Sciatic nerve (tissue), 2 donors: ENCODE measurements at places on chromosomes 1 and 21.

DNA sequence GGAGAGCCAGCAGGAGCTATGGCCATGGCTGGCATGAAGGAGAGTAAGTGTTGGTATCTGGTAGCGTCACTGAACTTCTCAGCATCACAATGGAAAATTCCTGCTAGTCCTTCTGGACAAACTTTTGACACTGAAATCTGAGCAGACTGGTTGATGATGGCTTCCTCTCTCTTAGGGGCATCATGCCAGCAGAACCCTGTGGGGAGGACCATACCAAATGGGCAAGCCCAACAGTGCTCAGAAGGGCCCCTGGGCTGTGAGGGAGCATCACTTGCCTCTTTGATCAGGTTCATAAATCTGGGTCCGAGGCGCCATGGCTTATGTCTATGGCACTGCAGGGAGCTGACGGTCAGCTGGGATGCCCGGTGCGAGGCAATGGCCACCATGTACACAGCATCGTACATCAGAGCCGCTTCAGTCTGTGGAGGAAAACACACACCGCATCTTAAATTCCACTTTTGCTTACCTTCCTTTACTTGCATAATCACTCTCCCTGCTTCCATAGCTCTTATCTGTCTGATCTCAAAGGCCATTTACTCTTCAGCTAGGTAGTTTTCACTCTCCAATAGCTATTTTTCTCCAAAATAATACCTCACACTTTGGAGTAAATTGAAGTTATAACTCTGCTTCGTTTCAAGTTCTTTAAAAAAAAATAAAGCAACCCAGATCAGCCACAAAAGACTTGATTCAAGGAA lies 297.1 kb downstream of the GRIK1 start:
- no peak for DNase-seq

GRCh38 chr1:24390924-24391782 lies 22.4 kb downstream of the STPG1 start:
- DNase-seq: peak; percentile 81

- no peak for DNase-seq
Measured at GRCh38 chr1:118021668-118022067, 92.1 kb downstream of the WDR3 start.

GRCh38 chr1:14866911-14867612 lies 268.6 kb downstream of the KAZN start:
- no peak for DNase-seq

GRCh38 chr1:214927796-214928195 lies 154.7 kb upstream of the KCNK2 start:
- DNase-seq: no peak

GRCh38 chr1:233569636-233570035 lies 44.3 kb upstream of the KCNK1 start:
- no peak for DNase-seq

GRCh38 chr1:112911506-112912220 lies 44.3 kb downstream of the SLC16A1 start:
- DNase-seq: no peak

GRCh38 chr1:40783001-40783905 lies at the start of gene KCNQ4:
Gene KCNQ4 (plus strand): TSS chr1:40783787. CDS start chr1:40784094, 307 bp downstream.
- DNase-seq: peak; percentile 75

GRCh38 chr21:32423320-32424190 lies 11.0 kb downstream of the EVA1C start:
- no peak for DNase-seq

DNA sequence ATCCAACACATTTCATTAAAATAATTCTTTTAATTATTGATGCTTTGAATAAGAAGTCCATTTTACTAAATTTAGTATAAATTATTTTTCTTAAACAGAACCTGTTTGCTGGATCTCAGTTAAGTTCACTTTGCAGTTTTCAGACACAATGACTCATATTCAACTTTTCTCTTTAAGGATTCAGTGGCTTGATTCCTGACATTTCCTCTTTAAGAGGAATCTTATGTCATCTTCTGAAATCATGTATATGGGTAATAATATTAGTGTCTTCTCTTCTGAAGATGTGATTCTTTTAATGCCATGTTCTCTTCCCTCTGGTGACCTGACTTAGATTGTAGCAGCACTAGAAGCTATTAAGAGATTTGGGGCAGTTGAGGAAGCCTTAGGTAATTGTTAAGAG lies 12.6 kb downstream of the CREG1 start:
- no peak for DNase-seq

- DNase-seq: no peak
Measured at GRCh38 chr21:27134516-27134915, 167.6 kb upstream of the ADAMTS5 start.

GRCh38 chr1:92583821-92584760 lies 97.4 kb upstream of the GFI1 start:
- DNase-seq: no peak

GRCh38 chr1:193437785-193438184 lies 251.4 kb upstream of the B3GALT2 start:
- DNase-seq: no peak

DNA sequence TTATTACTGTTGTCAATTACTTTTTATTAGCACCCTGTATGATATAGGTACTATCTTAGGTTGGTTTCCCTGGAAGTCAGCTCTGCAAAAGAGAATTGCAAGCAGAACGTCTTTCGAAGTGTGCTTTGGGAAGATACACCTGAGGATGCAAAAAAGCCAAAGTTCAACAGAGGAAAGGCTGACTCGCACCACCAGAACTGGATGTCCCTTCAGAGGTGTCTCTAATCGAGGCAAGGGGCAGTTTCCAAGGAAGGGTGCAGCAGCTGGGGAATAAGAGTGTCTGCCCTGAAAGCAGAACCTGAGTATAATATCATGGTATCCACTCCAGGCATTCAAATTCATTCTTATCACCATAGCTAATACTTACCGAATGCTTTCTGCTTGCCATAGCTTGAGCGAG lies 149.6 kb downstream of the CACNA1E start:
- no peak for DNase-seq

GRCh38 chr1:57115030-57115614 lies 149.3 kb upstream of the C8B start:
- no peak for DNase-seq

- no peak for DNase-seq
Measured at GRCh38 chr1:38571726-38572125, 287.8 kb downstream of the RRAGC start.

DNA sequence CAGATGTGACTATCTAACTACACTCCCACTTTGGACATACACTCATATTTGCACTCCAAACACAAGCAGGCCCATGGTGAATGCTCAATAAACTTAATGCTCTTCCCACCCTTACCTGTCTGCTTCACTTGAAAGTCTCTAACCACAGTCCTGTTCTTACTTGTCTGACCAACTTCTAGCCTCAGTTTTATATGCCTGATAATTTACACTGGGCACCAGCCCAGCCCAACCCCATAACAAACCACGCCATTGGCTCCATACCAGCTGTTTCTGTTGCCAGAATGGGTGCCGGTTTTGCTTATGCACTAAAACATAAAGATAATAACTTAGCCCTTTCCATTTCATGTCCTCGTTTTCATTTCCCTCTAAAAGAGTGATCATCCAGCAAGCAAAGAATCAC lies 395.4 kb downstream of the NTNG1 start:
- no peak for DNase-seq

GRCh38 chr1:38210021-38210894 lies 163.7 kb upstream of the POU3F1 start:
- no peak for DNase-seq

DNA sequence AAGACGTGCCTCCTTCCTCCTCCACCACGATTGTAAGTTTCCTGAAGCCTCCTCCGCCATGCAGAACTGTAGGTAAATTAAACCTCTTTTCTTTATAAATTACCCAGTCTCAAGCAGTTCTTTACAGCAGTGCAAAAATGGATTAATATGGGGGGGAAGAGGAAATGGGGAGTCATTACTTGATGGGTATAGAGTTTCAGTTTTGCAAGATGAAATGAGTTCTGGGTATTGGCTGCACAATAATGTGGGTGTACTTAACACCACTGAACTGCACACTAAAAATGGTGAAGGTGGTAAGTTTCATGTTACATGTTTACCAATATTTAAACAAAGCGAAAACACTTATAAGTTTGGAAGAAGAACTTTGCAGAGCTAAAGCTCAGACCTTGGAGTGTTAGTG lies 24.3 kb upstream of the DISP1 start:
- DNase-seq: no peak

DNA sequence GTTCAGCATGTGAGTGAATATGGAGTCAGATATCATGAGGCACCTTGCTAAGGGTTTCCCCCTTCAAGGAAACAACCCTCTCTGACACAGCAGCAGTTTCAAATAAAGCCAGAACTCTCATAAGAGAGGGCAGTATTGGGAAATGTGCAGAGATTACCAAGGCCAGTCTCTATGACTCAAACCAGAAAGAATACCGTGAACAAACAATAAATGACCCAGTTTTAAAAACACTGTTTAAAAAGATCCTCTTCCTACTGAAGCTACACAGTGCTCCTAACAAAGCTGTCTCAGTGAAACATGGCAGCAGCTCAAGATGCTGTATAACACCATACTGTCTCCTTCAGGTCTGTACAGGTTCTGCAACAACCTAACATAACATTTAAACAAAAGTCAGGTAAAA lies 102.6 kb downstream of the KIAA0319L start:
- DNase-seq: no peak

GRCh38 chr21:26842974-26843932 lies 2.0 kb downstream of the ADAMTS1 start:
- DNase-seq: peak; percentile 96

DNA sequence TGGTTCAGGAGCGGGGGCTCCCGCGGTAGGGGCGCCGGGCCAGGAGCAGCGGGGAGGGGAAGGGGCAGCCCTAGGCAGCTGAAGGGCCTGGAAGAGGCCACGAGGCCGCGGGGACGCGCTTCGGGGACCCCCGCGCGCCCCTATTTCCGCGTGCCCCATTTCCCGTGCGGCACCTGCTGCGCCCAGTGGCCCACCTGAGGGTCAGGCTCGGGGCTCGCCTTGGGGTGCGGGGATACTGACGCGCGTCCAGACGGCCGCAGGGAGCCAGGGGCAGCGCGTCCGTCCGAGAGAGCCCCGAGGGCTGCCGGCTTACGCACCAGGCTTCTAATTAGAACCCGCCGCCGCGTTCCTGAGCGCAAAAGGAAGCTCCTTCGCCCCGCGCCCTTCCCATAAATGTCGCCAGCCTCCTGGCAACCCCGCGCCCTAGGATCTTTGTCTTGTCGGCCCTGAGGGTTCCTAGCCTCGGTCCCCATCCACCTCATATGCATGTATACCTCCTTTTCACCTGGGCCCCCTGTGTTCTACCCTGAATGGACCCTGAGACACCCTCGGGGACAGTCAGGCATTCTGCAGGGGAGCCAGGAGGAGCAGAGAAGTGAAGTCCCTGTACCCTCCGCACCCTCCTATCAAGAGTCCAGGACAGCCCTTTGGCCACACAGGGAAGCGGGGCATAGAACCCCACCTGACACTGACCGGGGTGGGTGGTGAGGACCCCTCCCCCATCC lies 1.8 kb downstream of the WNT3A start:
- peak; percentile 41 for DNase-seq

DNA sequence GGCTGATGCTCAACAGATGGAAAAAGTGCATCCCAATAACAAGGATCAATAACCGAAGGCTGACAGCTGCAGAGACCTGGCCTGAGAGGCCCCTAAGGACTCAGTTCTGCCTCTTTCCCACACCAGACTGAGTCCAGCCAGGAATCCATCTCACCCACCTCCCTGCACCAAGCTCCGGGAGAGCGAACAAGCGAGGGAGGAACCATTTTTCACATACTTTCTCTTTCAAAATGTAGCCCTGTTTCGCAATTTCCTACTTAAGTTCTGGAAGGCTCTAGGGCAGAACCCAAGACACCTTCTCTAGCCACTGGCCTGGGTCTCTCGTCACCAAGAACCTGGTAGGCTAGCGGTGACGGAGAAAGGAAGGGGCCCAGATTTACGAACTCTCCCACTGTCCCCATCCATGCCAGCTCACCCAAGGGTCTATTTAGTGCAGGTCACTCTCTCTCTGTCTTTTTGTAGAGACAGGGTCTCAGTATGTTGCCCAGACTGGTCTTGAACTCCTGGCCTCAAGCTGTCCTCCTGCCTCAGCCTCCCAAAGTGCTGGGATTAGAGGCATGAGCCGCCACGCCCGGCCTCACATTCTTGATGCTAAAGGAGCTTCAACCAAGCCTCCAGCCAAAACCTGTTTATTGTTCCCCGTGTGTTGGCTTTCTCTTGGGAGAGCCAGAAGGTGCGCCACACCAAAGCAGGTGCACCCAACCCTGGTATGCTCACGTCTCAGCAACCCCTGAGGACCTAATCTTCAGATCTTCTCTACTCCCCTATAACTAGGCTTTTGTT lies 10.9 kb upstream of the GNL2 start:
- no peak for DNase-seq

- no peak for DNase-seq
Measured at GRCh38 chr1:111347026-111347425, 56.4 kb downstream of the CHIA start.

- no peak for DNase-seq
Measured at GRCh38 chr1:230332575-230333066, 93.5 kb downstream of the PGBD5 start.

GRCh38 chr1:59290193-59290949 lies 6.5 kb upstream of the FGGY start:
- DNase-seq: no peak

DNA sequence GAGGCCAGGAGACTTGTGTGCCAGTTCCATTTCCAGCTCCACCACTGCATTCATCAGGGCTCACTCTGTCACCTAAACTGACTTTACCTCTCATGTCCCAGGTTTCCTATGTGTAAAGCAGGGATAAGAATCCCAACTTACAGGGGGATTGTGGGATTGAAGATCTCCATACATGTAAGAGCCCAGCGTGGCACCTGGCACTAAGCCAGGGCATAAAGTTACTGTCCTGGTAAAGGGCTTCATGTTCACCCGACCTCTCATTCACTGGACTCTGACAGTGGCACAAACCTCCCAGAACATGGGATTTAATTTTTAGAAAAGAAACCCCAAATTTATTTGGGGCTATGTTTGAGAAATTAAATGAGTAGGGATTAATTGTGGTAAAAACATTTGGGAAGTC lies 8.9 kb upstream of the IGFN1 start:
- no peak for DNase-seq

DNA sequence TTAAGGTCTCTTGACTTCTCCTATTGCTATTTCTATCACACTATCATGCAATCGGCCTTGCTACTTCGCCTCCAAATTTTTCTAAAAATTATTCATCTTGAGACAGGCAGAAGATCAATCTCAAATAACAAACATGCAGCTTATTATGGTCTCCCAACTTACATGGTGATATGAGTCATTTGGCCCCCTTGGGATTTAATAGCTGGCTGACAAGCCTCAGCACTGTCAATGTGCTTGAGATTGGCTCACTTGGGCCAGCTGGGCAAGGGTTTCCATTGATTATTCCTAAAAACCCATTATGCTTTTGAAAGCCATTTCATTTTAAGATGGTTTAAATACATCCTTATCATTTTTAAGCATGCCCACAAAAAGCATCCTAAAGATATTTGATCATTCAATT lies 224.5 kb upstream of the NFIA start:
- no peak for DNase-seq

GRCh38 chr1:207762622-207763021 lies 10.8 kb downstream of the CD46 start:
- DNase-seq: no peak
